ENCODE measurements at places on chromosomes 5 and 9. TPM values are rescaled to one million over a fixed set of nuclear protein-coding genes. Genes with fewer than 3 reads are reported as not detected.
A peak's percentile ranks its signal among the peaks of the same experiment; 100 is the strongest.

Gene DENND1A
- total RNA-seq: 48.1 TPM

Gene FGFR4
- 8.2 TPM for total RNA-seq

Gene PITX1
- not detected for total RNA-seq

Gene GLRA1
- not detected for total RNA-seq

Gene BRINP1
- total RNA-seq: 0.62 TPM

DNA sequence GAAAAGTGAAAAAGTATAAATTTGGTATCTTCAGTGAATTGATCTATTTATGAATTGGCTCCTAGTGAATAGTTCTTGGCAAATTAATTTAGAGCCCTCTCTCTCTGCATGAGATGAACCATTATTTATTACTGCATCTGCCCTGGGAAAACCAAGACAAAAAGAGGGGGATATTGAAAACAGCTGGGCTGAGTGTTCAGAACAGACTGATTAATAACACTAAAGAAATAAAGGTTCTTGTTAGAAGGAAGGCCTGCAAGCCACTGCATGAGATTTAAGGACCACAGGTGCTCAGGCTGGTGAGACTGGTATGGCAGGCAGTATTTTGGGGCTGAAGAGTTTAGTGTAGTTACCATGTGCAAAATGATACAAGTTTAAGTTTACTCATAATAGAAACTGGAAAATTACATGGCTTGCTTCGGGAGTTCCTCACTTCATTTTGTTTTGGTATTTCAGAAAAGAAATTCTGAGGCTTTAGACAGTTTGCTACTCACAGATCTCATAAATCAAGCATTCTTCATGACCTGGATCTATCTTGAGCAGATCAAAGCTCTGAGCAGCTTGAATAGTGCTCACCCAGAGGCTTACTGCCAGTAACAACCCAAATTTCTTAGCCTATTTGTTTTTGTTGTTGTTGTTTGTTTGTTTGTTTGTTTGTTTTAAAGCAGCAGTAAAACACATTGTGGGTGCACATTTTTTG lies 56.1 kb downstream of the KIAA1958 start:
- H3K4me3 ChIP-seq: no peak overlapping the region
- no peak for DNase-seq
- no peak overlapping the region for H3K27ac ChIP-seq
- no peaks in the 10 kb centered on the region for H3K27me3 ChIP-seq
- H3K4me1 ChIP-seq: peaks cover 22% of the 10 kb centered on the region

DNA sequence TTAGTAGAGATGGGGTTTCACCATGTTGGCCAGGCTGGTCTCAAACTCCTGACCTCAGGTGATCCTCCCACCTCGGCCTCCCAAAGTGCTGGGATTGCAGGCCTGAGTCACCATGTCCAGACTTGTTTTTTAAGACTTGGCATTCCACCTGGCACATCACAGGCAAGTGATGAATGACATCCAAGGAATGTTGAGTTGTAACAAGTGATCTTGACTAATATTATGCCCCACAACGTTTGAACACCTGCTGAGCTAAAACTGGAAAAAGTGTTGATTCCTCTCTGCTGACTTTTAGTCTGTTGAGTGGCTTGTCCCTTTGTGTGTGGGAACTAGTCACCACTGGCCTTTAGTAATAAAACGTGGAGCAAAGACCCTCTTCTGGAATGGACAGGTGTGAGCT lies 54.6 kb downstream of the SUB1 start:
- H3K4me1 ChIP-seq: no peaks in the 10 kb centered on the region
- H3K4me3 ChIP-seq: no peak overlapping the region
- H3K27me3 ChIP-seq: no peaks in the 10 kb centered on the region
- no peaks in the 10 kb centered on the region for H3K36me3 ChIP-seq
- DNase-seq: no peak

DNA sequence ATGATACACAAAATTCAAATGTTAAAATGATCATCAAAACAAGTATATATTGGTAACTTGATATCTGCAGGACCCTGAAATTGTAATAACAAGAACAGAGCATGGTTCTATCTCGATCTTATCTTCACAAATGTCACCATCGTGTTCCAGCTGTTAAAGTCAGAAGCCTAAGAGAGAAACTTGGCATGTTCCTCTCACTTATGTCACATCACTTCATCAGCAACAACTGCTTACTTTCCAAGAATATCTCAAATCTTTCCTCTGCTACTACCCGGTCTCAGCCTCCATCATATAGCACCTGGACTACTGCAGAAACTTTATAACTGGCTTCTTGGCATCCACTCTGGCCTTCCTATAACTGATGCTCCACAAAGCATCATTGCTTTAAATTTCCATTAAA lies 84.9 kb downstream of the FBN2 start:
- H3K4me3 ChIP-seq: no peak overlapping the region
- H3K27ac ChIP-seq: no peak overlapping the region
- DNase-seq: no peak
- peaks cover 8% of the 10 kb centered on the region for H3K36me3 ChIP-seq

DNA sequence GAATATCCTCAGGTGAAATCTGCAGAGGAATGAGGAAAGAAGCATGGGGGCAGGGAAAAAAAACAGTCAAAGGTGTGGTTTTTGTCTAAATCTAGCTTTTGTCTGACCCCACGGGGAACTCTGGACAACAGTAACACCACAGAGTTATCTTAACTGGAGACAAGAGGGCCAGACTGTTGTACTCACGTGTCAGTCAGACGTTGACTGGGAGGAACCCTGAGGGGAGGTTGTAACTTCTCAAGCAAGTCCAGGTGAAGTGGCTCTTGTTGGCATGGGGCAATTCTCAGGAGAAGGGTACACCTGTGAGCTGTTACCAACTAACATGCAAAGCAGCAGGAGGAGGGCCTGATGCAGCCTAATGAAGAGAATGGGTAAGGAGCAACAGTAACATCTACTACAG lies 44.1 kb upstream of the SHISAL2B start:
- H3K4me1 ChIP-seq: no peaks in the 10 kb centered on the region
- H3K27ac ChIP-seq: no peak overlapping the region

GRCh38 chr9:134360897-134361296 lies 34.6 kb downstream of the RXRA start:
- H3K36me3 ChIP-seq: no peaks in the 10 kb centered on the region
- no peaks in the 10 kb centered on the region for H3K27me3 ChIP-seq
- H3K4me1 ChIP-seq: peaks cover 10% of the 10 kb centered on the region

- no peaks in the 10 kb centered on the region for H3K36me3 ChIP-seq
- no peaks in the 10 kb centered on the region for H3K4me1 ChIP-seq
- H3K27me3 ChIP-seq: no peaks in the 10 kb centered on the region
- H3K4me3 ChIP-seq: no peak overlapping the region
These were observed 51.5 kb upstream of the ADAMTSL1 start for GRCh38 chr9:18422296-18423036.

- peak; percentile 9 for DNase-seq
- no peak overlapping the region for H3K4me3 ChIP-seq
- H3K4me1 ChIP-seq: peaks cover 2% of the 10 kb centered on the region
- H3K27ac ChIP-seq: no peak overlapping the region
These were observed 479.5 kb downstream of the TAF11L14 start for GRCh38 chr5:18113721-18114120.

Data from neural progenitor cell (in vitro differentiated cells).